ENCODE measurements at places on chromosomes 1 and 21. TPM values are rescaled to one million over a fixed set of nuclear protein-coding genes. Genes with fewer than 3 reads are reported as not detected.

Gene TAS1R1
- total RNA-seq: not detected

Gene CD5L
- total RNA-seq: not detected

Gene ZNF436
- 6.1 TPM for total RNA-seq

Gene KRTAP7-1
- total RNA-seq: not detected

Gene LCE1A
- total RNA-seq: not detected

Gene TCHHL1
- total RNA-seq: not detected

Gene OR2T35
- total RNA-seq: not detected

Gene VSIG8
- total RNA-seq: 0.07 TPM

Gene FAAH
- 0.77 TPM for total RNA-seq

Gene CPTP
- 20.4 TPM for total RNA-seq

Gene EPHA2
- 135 TPM for total RNA-seq

Gene CFAP107
- total RNA-seq: not detected

Gene NTNG1
- total RNA-seq: not detected
